GM20000 (cell line): ENCODE measurements at places on chromosomes 16 and 17.

- DNase-seq, result no peak
Observed at GRCh38 chr16:83118365-83118764, 491.6 kb downstream of the CDH13 start.

DNA sequence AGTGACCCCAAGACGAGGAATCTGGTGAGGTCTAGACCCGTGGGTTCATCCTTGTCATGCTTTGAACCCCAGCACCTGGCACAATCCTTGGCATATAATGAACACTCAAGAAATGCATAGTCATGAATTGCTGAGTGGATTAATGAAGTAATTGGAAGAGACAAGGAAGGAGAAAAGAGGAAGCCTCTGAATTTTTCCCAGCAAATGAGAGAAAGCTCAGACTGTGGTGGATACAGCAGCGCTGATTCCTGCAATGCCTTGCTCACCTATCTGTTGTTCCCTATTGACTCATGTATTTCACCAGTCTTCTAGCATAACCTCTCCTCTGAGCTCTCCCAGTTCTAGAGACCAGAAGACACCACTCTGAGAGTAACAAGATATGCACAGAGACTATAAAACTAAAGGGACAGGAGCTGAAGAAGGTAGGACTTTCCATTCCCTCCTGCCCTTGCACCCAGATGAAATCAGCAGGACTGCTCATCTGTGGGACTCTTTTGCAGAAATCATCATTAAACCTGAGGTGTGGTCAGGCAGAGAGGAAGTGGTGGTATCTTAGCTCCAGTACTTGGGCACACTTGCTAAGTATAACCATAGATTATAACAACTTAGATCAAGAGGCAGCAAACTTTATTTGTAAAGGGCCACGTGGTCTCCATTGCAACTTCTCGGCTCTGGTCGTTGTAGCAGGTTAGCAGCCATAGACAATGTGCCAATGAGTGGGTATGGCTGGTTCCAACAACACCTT, 102.8 kb downstream of the MAF start:
- DNase-seq, result no peak

GRCh38 chr17:83173914-83174361, 94.5 kb downstream of the METRNL start:
- DNase-seq, result no peak

DNA sequence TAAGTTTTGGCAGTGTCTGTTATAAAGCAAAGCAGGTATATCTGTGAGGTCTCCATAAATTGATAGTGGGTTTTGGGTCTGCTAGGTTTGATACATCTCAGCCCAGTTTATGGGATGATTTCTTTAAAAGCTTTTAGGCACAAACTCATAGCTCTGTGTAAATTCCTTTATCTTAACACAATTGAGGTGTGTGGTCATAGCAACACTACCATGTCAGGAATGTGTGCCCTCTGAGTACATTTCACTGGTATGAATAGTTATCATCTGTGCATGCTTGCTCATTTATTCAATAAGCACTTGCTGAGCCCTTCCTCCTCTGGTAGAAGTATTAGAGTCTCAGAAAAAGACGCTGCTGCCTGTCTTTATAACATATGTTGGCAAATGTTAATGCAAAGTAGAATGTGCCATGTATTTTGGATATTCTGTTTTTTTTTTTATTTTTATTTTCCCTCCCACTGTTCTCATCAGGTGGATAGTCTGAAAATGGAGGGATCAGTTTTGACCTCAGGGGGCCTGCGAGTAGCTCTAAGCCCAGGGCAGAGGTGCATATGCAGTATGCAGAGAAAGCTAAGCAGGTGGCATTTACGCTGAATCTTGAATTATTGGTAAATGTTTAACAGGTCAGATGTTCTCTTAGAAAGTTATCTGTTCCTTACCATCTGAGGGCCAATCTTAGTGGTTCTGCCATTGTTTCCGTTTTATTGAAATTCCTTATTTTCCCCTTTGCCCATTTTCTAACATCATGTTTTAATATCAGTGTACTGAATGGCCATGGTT, 90.7 kb downstream of the WNT3 start:
- no peak for DNase-seq

DNA sequence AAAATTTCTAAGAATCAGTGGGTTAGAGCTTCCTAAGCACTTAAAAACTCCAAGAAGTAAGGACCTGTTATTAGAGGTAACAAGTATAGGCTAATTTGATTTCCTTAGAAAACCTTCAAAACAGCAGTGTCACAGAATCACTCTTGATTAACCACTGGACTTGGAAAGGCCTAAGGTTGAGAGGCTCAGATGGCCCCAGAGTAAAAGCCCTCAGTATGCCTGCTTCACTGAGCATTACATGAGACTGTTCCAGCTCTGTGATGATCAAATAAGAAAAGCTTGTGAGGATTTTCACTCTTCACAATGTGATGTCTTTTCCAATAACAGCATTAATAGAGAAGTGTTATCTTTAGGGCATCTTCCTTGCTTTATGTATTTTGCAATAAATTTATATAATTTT, 509.2 kb upstream of the HSBP1 start:
- DNase-seq, result no peak

DNA sequence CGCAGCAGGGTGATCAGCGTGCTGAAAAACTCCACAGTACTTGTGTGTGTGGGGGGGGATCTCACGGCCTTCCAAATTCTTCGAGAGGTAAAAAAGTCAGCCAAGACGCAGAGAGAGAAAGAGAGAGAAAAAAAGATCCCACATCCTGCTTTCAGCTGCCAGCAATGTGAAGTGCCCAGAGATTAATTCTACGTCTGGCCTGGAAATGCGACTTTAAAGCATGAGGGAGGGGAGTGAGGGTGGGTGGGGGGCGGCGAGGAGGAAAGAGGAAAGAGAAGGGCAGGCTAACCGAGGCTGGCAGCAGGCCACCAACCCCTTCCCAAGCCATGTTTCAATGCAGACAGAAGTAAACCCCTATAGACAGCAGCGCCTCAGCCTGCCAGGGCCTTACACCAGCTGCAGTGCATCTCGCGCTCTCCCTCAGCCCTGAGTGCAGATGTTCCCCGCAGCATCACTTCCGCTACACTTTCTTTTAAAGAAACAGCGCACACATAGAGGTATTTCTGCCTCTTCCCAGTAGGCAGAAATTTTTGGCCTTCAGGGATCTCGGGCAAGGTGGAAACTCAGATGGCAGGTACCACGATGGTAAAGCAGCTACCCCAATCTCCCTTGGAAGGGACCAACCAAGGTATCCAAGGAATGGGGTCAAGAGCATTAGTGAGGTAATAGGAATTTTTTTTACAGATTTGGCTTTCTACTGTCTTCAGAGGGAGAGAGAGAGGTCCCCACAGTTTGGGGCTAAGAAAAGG, 87.8 kb downstream of the SMG6 start:
- peak; percentile 76 for DNase-seq

- no peak for DNase-seq
Observed at GRCh38 chr17:2211661-2212399, 91.8 kb downstream of the SMG6 start.

- DNase-seq, result no peak
Observed at GRCh38 chr17:20173091-20173490, 163.9 kb downstream of the SPECC1 start.

- DNase-seq, result no peak
Observed at GRCh38 chr16:15523939-15524338, 89.6 kb downstream of the BMERB1 start.

- no peak for DNase-seq
Observed at GRCh38 chr16:54923055-54923473, 7.6 kb upstream of the IRX5 start.

- no peak for DNase-seq
Observed at GRCh38 chr16:57264950-57265371, 19.5 kb downstream of the PLLP start.

DNA sequence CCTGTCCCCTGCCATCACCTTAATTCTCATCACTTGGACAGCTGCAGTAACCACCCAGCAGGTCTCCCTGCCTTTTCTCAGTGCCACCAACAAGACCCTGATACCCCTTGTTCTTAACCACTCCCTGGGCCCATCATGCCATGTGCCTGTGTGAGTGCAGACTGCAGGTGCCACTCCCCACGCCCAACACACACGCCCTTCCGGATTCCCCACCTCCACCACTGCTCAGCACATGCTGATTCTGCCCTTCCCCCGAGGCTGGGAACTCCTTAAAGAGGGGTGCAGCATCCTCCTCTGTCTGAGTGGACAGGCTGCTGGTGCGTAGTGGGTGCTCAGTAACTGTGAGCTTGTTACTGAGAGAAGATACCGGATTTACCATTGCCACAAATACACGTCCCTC, 52.4 kb downstream of the PLD6 start:
- no peak for DNase-seq
